Lung (tissue), 17 donors: ENCODE measurements at places on chromosomes 16 and 17. TPM values are rescaled to one million over a fixed set of nuclear protein-coding genes. Genes with fewer than 3 reads are reported as not detected.

- peaks cover 23% of the 10 kb centered on the region for H3K4me1 ChIP-seq
- H3K27ac ChIP-seq = no peak overlapping the region
- DNase-seq = no peak
- H3K4me3 ChIP-seq = no peak overlapping the region
- no peaks in the 10 kb centered on the region for H3K27me3 ChIP-seq
Observed at GRCh38 chr17:60747069-60747808, 69.6 kb downstream of the BCAS3 start.

Gene NQO1
- 15.2 TPM for total RNA-seq

Gene EXOC3L1
- total RNA-seq = 11.4 TPM

DNA sequence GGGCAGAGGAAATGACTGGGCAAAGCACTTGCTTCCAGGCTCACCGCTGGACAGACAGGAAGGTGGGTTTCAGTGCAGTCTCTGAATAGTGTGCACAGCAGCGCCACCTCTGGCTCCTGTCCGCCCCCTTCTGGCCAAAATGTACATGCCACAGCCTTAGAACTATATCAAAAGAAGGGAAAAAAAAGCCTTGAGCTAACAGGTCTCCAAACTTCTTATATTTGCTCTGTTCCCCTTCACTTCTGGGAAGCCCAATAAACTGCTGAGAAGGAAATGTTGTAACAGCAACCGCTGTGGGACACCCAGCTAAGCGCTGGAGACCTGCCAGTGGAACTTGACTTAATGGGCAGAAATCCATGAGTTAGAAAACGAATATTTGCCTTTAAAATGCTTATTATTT, 17.5 kb downstream of the COG7 start:
- no peak overlapping the region for H3K27ac ChIP-seq
- H3K36me3 ChIP-seq = peaks cover 9% of the 10 kb centered on the region
- DNase-seq = peak; percentile 63
- no peaks in the 10 kb centered on the region for H3K4me1 ChIP-seq
- H3K4me3 ChIP-seq = no peak overlapping the region
- H3K27me3 ChIP-seq = no peaks in the 10 kb centered on the region

GRCh38 chr17:67829331-67829730, 4.0 kb downstream of the BPTF start:
- H3K4me1 ChIP-seq = peaks cover 35% of the 10 kb centered on the region
- H3K27ac ChIP-seq = no peak overlapping the region
- DNase-seq = no peak
- no peaks in the 10 kb centered on the region for H3K27me3 ChIP-seq
- no peak overlapping the region for H3K4me3 ChIP-seq
- H3K36me3 ChIP-seq = no peaks in the 10 kb centered on the region

- H3K27ac ChIP-seq = no peak overlapping the region
- no peaks in the 10 kb centered on the region for H3K4me1 ChIP-seq
- no peak for DNase-seq
- no peaks in the 10 kb centered on the region for H3K27me3 ChIP-seq
Observed at GRCh38 chr17:206941-207560, 25.6 kb upstream of the DOC2B start.

DNA sequence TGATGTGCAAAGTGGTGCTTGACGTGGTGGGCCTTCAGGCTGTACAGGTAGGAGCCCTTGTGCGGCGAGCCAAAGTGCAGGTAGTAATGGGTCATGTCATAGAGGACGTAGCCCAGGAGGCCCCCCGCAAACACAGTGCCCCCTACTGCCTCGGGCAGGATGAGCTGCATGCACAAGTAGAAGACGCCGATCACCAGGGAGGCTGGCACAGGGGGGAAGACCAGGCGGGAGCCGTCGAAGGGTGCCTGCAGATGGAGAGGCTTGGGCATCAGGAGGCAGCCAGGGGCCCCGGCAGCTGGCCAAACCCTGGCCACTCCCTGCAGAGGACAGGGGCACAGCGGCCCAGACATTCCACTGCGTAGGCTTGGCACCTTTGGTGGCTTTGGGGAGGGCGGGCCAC, 15.7 kb upstream of the MLKL start:
- H3K4me1 ChIP-seq = no peaks in the 10 kb centered on the region
- H3K36me3 ChIP-seq = no peaks in the 10 kb centered on the region
- H3K27ac ChIP-seq = no peak overlapping the region

Gene DUS1L
- total RNA-seq = 117 TPM

Gene SLFN12L
- 13.2 TPM for total RNA-seq

DNA sequence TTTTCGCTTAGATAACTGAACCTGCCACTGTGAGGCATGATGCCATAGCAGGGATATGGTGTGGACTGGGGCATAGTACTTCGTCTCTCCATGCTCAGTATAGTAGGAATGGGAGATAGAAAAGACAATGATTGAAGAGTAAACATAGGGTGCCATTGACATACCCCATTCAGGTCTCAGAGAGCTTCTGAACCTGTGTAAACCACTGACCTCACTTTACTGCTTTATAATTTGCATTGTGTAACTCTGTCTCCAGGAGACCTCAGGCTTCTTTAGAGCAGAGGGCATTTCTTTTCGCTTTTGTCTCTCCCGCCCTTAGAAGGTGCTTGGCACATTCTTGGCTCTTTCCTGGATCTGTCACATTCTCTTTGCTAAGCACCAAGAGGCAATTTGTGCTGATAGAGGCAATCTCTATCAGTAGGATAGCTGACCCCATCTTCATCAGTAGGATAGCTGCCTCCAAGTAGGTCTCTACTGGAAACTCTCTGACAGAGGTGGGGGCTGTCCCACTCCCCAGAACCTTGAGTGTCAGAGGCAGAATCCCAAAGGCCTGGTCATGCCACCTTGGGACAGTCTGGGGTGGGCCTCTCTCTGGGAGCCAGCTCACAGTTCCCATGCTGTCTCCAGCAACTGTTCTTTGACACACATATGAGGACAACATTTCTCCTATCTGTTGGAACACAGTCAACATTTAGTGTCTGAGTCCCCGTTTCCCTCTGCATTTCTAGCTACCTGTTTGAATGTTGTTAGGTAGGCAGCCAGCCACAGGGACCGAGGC, 181.9 kb downstream of the UTP18 start:
- no peaks in the 10 kb centered on the region for H3K27me3 ChIP-seq
- no peak overlapping the region for H3K4me3 ChIP-seq
- no peaks in the 10 kb centered on the region for H3K36me3 ChIP-seq
- H3K27ac ChIP-seq = no peak overlapping the region
- no peaks in the 10 kb centered on the region for H3K4me1 ChIP-seq
- no peak for DNase-seq

Gene MYH13
- total RNA-seq = not detected

Gene COQ9
- total RNA-seq = 51.1 TPM

- peaks cover 29% of the 10 kb centered on the region for H3K4me1 ChIP-seq
- peak; percentile 95 for DNase-seq
- H3K27me3 ChIP-seq = no peaks in the 10 kb centered on the region
- no peak overlapping the region for H3K27ac ChIP-seq
- no peaks in the 10 kb centered on the region for H3K36me3 ChIP-seq
- no peak overlapping the region for H3K4me3 ChIP-seq
Observed at GRCh38 chr16:78720416-78720815, 621.0 kb downstream of the WWOX start.

DNA sequence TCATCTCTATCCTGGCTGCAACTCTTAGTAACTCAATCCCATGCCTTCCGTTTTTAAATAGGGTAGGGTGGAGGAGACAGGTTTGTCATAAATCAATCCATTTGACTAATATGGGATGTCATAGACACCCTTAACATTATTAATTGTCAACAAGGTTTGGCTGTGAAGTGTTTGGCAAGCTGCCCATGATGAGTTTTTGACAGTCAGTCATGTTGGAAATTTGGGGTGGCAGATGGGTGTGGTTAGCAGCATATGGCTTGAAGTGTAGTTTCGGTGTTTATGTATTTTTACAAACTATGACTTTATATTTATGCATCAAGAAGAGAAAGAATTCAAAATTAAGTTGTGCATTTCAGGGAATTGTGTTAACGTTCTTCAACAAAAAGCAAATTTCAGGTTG, 221.8 kb upstream of the CDH5 start:
- no peaks in the 10 kb centered on the region for H3K27me3 ChIP-seq
- no peak overlapping the region for H3K4me3 ChIP-seq
- no peak overlapping the region for H3K27ac ChIP-seq
- DNase-seq = no peak
- no peaks in the 10 kb centered on the region for H3K36me3 ChIP-seq
- H3K4me1 ChIP-seq = peaks cover 25% of the 10 kb centered on the region

GRCh38 chr17:68886401-68886800, 68.8 kb downstream of the ABCA8 start:
- DNase-seq = no peak
- H3K4me3 ChIP-seq = no peak overlapping the region
- H3K27ac ChIP-seq = no peak overlapping the region

Gene OR1A1
- not detected for total RNA-seq

Gene TEDC2
- total RNA-seq = 3.6 TPM

DNA sequence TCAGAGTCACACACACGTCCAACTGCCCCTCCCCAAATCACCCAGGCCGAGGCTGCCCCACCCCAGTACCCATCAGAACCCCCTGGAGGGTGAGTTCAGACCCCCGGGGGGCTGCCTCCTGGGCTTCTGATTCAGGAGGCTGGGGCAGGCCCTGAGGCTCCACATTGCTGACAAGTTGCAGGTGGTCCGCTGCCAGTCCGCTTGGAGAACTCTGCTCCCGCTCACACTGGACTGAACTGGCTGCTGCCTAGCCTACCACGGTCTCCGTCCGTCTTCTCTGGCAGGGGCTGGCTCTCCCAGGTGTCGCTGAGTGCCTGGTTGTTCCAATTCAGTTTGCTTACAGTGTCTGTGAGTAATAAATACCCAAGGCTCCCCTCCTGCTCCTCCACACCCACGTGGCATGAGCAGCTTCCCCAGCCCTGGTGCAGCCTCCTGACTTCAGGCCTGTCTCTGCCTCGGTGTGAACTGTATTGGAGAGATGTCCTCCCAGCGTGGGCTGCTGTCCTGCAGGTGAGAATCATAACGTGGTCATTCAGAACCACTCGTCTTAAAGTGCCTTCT, 163.4 kb downstream of the LAT start:
- no peak overlapping the region for H3K27ac ChIP-seq
- no peaks in the 10 kb centered on the region for H3K27me3 ChIP-seq
- H3K4me1 ChIP-seq = no peaks in the 10 kb centered on the region
- DNase-seq = no peak
- no peak overlapping the region for H3K4me3 ChIP-seq
- no peaks in the 10 kb centered on the region for H3K36me3 ChIP-seq

GRCh38 chr17:82985973-82986372, 93.4 kb upstream of the METRNL start:
- peaks cover 9% of the 10 kb centered on the region for H3K4me1 ChIP-seq
- H3K27me3 ChIP-seq = no peaks in the 10 kb centered on the region
- no peak overlapping the region for H3K27ac ChIP-seq
- H3K36me3 ChIP-seq = no peaks in the 10 kb centered on the region
- peak; percentile 80 for DNase-seq

DNA sequence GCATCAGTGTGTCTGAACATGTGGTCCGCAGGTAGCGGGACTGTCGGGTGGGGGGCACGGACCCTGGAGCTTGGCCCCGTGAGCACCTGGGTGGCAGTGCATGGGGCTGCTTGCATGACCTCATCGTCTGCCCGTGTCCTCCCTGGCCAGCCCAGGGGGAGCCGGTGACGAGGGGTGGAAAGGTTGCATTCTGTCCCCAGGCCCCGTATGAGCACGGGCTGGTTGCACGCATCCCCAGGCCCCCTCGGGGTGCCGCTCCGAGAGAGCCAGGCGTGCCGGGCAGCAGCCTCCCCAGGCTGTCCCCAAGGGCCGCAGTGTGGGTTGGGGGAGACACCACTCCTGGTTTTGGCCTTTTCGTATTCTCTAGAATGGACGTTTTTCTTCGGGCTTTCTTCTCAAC, 29.9 kb downstream of the TSC2 start:
- no peak overlapping the region for H3K4me3 ChIP-seq
- DNase-seq = no peak
- no peaks in the 10 kb centered on the region for H3K27me3 ChIP-seq
- H3K4me1 ChIP-seq = peaks cover 21% of the 10 kb centered on the region
- peaks cover 24% of the 10 kb centered on the region for H3K36me3 ChIP-seq

- H3K36me3 ChIP-seq = no peaks in the 10 kb centered on the region
- H3K27me3 ChIP-seq = peaks cover 4% of the 10 kb centered on the region
- DNase-seq = no peak
- no peaks in the 10 kb centered on the region for H3K4me1 ChIP-seq
- H3K4me3 ChIP-seq = no peak overlapping the region
- H3K27ac ChIP-seq = no peak overlapping the region
Observed at GRCh38 chr17:79878329-79878947, 39.2 kb upstream of the CBX4 start.

- peaks cover 3% of the 10 kb centered on the region for H3K27me3 ChIP-seq
- no peak for DNase-seq
- H3K4me3 ChIP-seq = no peak overlapping the region
Observed at GRCh38 chr17:76531486-76532038, 5.9 kb downstream of the CYGB start.

Gene TMEM235
- total RNA-seq = 0.97 TPM

GRCh38 chr16:77277141-77277540, 77.9 kb downstream of the SYCE1L start:
- H3K27me3 ChIP-seq = no peaks in the 10 kb centered on the region
- H3K4me1 ChIP-seq = peaks cover 3% of the 10 kb centered on the region
- no peaks in the 10 kb centered on the region for H3K36me3 ChIP-seq
- no peak overlapping the region for H3K4me3 ChIP-seq

Gene KRTAP2-2
- not detected for total RNA-seq

- H3K4me3 ChIP-seq = no peak overlapping the region
- no peaks in the 10 kb centered on the region for H3K36me3 ChIP-seq
- peak; percentile 72 for DNase-seq
- H3K4me1 ChIP-seq = peaks cover 59% of the 10 kb centered on the region
Observed at GRCh38 chr17:57945996-57946797, 9.0 kb downstream of the CUEDC1 start.

DNA sequence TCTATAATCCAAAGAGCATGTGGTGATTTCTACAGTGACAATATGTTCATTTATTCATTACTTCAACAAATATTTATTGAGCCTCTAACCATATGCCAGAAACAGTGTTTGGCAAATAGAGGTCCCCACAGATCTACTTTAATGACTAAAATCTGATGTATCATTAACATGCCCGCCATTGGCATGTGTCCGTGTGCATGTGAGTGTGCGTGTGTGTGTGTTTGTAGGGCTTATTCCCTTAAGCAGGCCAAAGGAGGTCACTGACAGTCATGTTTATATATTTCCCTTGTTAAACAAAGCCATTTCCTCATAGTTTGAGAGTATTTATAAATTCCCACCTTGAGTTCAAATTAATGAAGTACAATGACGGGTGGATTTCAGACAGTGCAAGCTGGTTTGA, 174.4 kb upstream of the IRX6 start:
- DNase-seq = no peak
- H3K4me3 ChIP-seq = no peak overlapping the region
- no peaks in the 10 kb centered on the region for H3K4me1 ChIP-seq
- H3K27me3 ChIP-seq = no peaks in the 10 kb centered on the region

Gene SLC16A5
- total RNA-seq = 36.7 TPM

GRCh38 chr17:63132459-63132911, 166.4 kb downstream of the TANC2 start:
- H3K4me1 ChIP-seq = peaks cover 21% of the 10 kb centered on the region
- no peak overlapping the region for H3K4me3 ChIP-seq
- no peaks in the 10 kb centered on the region for H3K27me3 ChIP-seq

Gene CTNS
- 24.9 TPM for total RNA-seq

DNA sequence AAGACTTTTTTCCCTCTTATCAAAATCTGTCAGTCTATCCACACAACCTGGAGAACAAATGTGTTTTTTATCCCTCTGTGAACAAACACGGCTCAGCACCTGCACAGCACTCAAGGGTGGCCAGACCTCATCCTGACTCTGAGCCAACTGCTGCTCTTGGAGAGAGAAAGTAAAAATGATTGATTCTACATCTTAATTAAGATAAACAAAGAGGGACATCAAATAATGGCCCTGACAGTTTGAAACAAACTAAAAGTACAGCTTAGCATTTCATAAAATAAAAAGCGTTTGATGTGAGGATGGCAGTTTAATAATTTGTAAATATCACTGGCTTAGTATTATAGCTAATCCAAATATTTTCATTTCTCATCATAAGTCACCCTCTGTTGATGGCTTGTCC, 106.2 kb downstream of the SNX11 start:
- no peaks in the 10 kb centered on the region for H3K4me1 ChIP-seq
- no peak overlapping the region for H3K4me3 ChIP-seq
- peak; percentile 20 for DNase-seq
- peaks cover 16% of the 10 kb centered on the region for H3K27me3 ChIP-seq
- no peak overlapping the region for H3K27ac ChIP-seq
